ENCODE measurements at places on chromosomes 4 and X.

- DNase-seq = no peak
Measured at GRCh38 chrX:118990512-118991227, 16.3 kb downstream of the LONRF3 start.

DNA sequence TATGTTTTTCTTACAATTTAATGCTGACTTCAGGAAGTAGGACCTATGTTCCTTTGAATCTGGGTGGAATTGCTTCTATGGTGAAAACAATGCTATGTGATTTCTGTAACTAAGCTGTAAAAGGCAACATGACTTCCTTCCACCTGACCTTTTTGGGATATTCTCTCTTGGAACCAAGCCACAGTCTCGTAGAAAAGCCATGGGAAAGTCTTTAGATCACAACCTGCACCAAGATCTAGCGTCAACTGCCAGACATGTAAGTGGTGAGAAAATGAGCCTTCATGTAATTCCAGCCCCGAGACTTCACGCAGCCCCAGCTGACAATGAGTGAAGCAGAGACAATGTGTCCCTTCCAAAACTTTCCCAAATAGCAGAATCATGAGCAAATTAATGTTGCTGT lies 297.0 kb upstream of the DCAF8L1 start:
- DNase-seq = no peak

DNA sequence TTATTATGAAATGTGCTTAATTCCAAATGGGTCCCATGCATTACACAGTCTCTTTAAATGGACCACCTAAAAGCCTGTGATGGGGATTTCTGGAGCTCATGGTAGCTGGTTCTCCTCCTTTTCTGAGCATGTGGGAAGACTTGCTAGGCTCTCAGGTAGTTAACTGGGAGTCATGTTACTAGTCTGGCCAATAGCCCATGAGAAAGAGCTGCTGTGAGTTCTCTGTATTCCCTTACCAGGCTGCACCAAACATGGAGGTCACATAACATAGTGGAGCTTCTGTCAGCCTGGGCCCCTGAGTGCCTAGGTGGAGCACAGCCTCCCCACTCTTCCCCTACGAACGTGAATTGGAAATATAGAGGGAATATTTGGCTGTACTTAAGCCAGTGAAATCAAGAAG lies 198.4 kb downstream of the MAML3 start:
- no peak for DNase-seq

DNA sequence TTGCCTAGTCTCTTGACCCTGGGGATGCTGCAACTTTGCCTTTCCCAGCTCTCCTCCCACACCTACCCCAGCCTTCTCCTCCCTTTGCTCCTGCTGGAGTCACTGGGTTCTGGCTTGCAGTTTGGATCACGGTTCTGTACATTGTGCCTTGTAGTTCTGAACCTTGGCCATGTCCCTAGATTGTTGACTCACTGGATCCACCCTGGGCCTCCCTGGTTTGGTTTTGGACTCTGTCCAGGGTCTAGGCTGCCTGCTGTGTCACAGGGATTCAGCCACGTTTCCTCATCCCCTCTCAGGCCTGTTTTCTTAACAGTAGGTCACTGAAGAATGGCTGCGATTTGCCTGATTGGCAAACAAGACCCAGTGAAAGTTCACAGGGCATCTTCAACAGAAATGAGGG lies 11.5 kb upstream of the GABRE start:
- no peak for DNase-seq
